ENCODE measurements at places on chromosomes 6 and 20.

DNA sequence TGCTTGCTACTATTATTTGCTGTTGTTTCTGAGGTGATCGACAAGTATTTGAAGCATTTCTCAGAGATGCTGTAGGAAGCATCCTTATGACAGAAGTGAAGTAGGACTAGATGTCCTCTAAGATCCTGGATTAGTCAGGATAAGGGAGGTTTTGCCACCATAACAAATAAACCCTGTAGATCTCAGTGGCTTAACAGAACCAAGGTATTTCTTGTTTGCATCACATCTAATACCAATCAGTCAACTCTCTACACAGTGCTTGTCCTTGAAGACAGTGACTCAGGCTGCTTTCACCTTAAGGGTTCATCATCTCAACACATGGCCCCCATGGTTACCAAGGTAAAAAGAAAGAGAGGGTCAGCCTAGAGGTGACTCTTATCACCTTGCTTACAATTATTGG lies 92.9 kb upstream of the ISM1 start:
- no peak for DNase-seq

DNA sequence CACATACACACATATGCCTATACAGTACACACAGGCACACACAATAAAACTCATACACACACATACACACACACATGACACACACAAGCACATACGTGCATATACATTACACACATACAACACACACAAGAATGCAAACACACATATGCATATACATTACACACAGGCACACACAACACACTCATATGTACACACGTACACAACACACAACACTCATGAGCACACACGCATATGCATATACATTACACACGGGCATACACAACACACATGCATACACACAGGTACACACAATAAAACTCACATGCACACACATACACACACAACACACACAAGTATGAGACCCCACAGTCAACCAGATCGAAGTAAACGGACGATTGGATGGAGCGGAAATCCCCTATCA lies 238.2 kb downstream of the ERMARD start:
- DNase-seq: no peak

- no peak for DNase-seq
Observed at GRCh38 chr20:46984405-46984804, 89.8 kb downstream of the EYA2 start.

DNA sequence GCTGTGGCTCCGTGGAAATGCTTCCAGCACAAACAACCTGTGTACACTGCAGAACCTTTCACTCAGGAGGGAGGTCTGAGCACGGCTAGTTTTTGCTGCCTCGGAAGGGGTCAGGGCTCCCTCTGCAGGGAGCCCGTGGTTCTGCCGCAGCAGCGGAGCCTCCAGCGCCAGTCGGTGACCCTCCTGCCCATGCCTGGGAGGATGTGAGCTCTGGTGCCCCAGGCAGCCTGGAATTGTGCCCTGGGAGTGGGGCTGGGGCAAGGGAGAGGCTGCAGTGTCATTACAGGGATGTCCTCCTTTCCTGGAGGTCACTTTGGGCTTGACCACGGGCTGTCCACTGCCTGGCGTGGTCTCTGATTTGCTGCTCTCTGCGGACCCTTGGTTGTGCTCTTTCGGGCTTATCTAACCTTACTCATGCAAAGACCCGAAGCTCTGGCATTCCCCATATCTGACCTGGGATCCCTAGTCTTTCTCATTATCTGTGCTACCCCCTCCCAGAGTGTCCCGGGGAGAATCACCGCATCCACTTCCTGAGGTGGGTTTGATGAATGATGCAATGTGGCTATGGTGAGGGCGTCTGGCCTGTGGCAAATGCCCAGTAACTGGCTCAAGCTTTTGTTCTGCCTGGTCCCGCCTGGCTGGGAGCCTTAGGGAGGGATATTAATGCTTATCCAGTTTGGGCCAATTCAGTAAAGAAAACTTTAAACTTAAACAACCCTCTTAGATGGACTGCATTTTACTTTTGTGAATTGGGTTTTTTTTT lies 59.6 kb upstream of the TAGAP start:
- peak; percentile 43 for DNase-seq

- DNase-seq: no peak
Observed at GRCh38 chr6:71040043-71040442, 83.2 kb upstream of the B3GAT2 start.

GRCh38 chr6:1774226-1774915 lies 164.7 kb downstream of the FOXC1 start:
- no peak for DNase-seq

- DNase-seq: peak; percentile 11
Observed at GRCh38 chr6:129598244-129599187, 111.5 kb downstream of the ARHGAP18 start.

GRCh38 chr6:147108259-147108910 lies 95.8 kb upstream of the STXBP5 start:
- no peak for DNase-seq

- no peak for DNase-seq
Observed at GRCh38 chr6:117110737-117111136, 154.6 kb upstream of the VGLL2 start.

DNA sequence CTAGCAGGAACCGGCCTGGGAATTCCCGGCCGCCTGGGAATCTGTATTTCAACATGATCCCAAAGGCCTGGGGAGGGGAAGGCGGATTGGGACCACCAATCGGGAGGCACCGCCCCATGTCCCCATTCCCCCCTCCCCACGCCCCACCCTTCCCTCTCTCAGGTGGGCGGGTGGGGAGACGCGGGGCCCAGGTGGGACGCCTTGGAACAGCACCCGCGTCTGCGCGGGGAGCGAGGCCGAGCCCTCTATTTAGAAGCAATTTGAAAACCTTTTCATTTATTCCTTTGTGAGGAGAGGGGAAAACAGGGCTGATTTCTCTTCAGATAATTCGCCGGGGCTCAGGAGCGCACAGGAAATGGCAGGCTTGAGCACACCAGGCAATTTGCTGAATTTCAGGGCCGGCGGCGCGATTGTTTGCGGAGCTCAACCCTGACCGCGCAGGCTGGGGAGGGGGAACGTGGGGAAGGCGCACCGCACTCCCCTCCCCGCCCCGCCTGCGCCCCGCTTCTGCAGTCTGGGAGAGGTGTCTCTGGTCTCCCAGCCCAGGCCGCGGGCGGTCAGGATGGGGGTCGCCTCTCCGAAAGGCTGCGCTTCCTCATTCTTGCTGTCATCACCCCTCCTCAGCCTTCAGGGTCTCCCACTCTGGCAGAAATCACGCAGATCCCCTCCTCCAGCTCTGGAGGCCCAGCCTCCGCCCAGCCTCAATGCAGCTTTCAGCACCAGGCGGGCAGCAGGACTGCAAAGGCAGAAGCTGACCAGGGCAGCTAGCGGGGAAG lies 170.0 kb downstream of the GRM4 start:
- DNase-seq: no peak

- no peak for DNase-seq
Observed at GRCh38 chr20:3785240-3786125, 1.1 kb downstream of the CENPB start.

DNA sequence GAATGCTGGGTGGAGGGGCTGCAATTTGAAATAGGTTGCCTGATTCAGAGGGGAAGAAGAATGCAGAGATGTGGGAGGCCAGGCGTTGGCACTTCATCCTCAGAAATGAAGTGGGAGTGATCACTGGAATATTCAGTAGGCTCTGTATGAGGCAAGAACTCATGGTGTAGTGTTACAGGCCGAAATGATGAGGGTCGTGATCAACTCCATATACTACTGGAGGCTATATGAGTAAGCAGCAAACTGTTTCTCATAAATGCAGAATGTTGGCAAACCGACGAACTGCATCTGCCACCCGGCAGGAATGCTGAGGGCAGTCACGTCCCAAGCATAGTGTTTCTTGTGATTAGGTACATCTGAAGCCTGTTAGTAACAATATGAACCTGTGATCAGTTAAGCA lies 12.7 kb downstream of the KCNS1 start:
- DNase-seq: no peak

GRCh38 chr20:62439218-62439617 lies 11.9 kb upstream of the RBBP8NL start:
- no peak for DNase-seq

DNA sequence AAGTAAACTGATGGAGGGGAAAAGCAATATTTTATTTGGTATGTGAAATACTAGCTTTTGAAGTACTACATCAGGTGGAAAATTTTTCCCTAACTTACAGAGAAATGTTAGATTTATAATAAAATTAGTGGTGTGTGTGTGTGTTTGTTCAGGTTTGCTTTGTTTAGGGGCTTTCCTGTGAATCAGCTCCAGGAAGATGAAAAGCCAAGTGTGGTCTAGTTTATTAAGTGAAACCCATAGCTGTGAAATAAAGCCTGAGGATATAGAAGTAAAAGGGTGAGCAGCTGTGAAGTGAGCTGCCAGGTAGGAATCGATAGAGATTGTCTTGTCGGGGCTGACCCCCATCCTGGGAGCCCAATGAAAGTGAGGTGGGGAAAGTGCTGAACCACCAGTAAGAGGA lies 347.6 kb upstream of the IMPG1 start:
- no peak for DNase-seq

DNA sequence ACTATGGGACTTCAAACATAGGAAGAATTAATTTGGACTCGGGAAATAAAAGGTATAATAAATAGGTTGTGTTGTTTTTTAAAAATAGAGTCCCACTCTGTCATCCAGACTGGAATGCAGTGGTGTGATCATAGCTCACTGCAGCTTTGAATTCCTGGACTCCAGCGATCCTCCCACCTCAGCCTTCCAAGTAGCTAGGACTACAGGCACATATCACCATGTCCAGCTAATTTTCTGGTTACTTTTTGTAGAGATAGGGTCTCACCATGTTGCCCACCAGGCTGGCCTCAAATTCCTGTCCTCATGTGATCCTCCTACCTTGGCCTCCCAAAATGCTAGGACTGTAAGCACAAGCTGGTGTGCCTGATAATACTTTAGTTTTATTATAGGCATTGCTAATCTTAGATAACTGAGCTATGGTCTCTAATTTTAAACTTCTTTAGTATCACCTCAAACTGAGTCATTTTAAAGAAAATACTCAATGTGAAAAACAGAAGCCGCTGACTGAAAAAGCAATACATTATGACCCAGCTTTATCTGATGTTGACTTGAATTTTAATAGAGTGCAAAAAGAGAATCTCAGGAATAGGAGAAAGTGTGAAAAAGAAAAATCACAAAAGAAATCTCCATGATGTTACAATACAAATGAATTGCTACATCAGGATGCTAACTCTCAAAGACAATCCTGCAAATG lies 251.0 kb downstream of the RNGTT start:
- DNase-seq: no peak

DNA sequence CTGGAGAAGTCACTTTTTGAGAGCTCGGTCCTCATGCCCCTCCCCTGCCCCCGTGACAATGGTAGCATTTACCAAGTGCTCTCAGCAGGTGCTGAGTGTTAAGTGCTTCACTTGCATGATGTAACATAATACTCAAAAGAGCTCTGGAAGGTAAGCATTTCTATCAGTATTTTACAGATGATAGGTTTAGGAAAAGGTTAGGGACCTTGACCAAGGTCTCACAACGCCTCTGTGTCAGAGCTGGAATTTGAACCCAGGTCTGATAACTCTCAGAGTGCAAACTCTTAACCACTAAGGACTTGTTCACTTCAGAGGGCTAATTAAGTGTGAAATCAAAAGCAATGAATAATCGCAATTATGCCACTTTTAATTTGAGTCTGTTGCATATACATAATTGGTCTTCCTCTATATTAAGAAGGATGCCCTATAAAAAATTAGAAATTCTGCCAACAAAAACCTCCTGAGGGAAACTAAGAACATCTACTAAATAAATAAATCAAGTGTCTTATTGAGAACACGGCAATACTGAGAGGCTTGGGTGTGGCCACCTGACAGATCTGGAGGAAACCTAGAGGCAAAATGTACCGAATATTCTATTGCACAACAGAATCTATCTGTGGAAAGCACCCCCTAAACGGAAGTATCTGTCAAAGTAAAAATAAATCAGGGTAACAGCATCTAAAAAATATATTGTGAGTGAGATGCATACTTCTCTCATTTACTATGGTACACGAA lies 109.8 kb downstream of the BACH2 start:
- no peak for DNase-seq

DNA sequence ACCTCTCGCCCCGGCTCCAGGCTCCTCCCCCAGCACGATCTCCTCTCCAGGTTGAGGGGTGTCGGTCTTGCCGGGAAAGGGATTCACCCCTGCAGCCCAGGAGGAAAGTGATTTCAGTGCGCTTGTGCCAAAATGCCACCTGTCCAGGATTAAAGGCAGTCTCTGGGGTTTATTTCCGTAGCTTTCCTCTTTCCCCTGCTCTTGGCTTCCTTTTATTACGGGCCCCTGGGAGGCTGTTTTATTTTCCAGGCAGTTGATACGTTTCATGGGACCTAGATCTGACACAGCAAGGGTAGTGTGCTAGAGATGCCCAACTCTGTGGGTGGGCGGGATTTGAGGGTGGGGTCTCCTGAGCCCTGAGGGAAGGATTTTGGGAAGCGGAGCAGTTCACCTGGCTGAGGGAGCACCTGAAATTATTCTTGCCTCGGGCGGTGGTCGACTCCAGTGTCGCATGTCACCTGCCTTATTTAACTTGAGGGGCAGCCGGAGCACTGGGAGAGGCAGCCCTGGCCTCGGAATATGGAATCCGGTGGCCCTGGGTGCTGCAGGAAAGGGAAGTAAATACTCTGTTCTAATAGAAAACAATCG lies 9.5 kb upstream of the NKX2-2 start:
- no peak for DNase-seq

DNA sequence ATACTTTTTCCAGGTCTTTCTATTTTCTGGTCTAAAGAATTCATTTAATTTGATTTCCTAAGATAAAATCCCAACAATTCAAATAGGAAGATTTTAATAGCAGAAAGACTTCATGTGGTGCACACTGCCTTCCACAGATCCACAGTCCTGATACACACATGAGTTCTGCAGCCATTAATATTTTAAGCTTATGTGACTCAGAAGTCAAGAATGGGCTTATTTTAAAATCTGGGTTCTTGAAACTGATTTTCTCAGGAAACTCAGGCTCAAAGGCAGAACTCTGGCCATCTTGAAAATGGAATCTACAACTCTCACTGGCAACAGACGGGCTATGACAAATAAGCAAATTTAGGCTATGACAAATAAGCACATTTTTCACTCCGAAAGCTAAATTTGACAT lies 88.2 kb downstream of the COL12A1 start:
- no peak for DNase-seq

DNA sequence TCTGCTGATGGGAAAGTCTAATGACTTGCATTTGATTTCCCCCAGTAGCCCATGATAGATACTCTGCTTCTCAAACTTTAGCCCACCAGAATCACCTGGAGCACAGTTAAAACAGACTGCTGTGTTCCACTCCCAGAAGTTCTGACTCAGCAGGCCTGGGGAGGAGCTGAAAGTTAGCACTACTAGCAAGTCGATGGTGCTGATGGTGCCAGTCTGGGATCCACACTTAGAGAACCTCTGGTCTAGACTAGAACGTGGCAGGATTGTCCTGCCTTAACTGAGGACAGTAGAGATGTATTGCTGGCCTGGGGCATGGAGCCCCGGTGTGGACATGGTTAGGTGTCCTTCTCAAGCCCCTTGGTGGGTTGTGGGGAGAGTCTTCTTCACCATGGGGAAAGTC lies 8.7 kb downstream of the TOX2 start:
- DNase-seq: no peak
